ENCODE measurements at places on chromosomes 11 and 22. TPM values are rescaled to one million over a fixed set of nuclear protein-coding genes. Genes with fewer than 3 reads are reported as not detected.

DNA sequence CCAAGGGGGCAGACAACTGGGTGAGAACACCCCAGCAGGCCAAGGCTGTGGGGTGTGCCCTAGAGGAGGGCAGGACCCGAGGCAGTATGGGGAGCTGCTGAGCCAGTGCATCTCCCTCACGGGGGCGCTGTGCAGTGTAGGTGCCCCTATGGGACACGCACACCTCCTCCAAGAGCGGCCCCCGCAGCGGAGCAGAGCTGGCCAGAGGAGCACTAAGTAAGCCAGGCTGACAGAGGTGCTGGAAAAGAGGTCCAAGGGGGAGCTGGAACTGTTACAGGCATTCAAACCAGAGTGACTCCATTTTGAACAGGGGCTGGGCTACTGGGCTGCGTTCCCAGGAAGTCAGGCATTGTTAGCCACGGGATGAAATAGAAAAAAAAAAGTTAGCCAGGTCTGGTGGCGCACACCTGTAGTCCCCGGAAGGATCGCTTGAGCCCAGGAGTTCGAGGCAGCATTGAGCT, 41.8 kb downstream of the TST start:
- DNase-seq, result peak; percentile 81

Gene CDC45
- 1.0 TPM for total RNA-seq

DNA sequence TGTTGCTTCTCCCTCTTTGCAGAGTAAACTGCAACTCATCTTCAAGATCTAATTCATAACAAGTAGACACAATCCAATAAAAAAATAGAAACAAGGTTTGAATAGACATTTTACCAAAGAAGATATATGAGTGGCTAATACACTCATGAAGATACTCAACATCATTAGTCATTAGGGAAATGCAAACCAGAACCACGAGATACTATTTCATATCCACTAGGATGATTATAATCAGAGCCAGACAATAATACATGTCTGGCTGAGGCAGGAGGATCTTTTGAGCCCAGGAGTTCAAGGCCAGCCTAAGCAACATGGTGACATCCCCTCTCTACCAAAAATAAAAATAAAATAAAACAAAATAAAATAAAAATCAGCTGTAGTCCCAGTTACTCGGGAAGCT, 85.0 kb downstream of the ATG16L2 start:
- DNase-seq, result no peak

GRCh38 chr22:46336119-46337078, 885 bp downstream of the TRMU start:
- DNase-seq, result peak; percentile 78

Gene GALNT18
- 60.6 TPM for total RNA-seq

Gene CD3G
- 3.0 TPM for total RNA-seq

- no peak for DNase-seq
Observed at GRCh38 chr11:13339195-13340153, 61.9 kb downstream of the BMAL1 start.

Gene CELSR1
- 3.0 TPM for total RNA-seq

- no peak for DNase-seq
Observed at GRCh38 chr11:63443714-63444113, 47.3 kb downstream of the PLAAT5 start.

GRCh38 chr11:33687733-33688479, 12.7 kb downstream of the C11orf91 start:
- no peak for DNase-seq

DNA sequence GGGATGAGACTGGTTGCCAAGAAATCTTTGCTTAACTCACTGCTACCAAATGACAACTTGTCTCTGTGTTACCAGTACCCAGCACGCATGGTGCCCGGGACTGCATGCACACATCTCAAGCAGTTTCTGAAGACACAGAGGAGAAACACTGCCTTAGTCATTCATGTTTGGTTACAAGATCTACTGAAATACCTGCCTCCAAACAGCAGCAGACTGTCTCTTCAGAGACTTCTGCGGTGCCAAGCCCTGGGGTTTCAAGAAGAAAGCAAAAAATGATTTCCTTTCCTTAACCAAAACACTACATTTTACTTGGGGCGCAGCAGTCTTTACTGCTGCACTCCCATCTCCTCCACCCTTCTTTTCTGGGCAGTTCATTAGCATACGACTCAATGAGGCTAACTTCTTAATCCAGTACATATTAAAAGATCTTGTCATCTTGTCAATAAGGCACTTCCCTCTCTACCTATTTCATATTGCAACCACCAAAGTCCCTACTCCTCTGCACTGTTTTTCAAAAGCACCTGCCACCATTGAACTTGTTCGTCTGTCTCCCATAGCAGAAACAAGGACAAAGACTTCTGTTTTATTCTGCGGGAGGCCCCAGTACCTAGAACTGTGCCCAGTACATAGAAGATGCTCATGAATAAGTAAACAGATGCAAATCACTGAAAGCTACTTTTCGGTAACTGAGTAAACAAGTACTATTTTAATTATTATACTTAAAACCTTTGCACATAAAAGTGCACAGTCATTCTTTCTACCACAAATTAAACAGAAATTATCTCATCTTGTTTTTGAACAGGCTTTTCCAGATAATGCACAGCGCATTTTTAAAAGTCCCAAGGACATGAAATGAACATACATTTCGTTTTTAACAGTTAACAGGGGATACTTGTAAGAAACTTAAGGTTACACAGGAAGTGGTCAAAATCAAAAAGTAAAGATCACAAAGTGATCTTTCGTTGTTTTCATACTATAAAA, 4.0 kb downstream of the NAP1L4 start:
- no peak for DNase-seq

Gene BEST1
- 3.9 TPM for total RNA-seq

DNA sequence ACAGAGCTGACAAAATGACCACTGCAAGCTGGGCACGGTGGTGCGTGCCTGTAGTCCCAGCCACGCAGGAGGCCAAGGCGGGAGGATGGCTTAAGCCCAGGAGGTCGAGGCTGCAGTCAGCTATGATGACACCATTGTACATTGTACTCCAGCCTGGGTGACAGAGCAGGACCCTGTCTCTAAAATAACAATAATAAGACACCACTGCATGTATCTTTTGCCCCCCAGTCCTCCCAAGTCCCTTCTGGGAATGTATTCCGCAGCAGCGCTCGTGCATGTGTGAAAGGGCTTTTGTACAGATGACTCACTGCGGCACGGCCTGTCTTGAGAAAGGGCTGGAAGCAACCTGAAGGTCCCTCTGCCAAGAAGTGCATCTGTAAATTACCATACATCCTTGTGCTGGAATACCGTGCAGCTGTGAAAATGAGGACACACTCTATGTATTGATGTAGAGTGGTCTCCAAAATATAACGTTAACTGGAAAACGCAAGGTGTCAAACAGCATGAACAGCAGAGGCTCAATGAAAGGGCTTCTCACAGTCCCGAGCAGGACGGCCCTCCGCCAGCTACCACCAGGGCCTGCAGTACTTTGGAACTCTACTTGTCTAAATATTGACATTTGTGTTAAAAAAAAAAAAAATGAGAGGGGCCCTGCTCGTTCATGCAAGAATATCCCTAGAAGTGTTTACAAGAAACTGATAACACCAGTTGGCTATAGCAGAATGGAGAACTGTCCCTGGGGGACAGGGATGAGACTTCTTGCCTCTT, 9.0 kb upstream of the CDC42EP2 start:
- DNase-seq, result no peak

GRCh38 chr11:94774345-94774744, 6.2 kb downstream of the AMOTL1 start:
- no peak for DNase-seq

- DNase-seq, result no peak
Observed at GRCh38 chr11:35169112-35169511, 30.1 kb downstream of the CD44 start.

GRCh38 chr11:125348674-125349309, 147.3 kb downstream of the FEZ1 start:
- peak; percentile 88 for DNase-seq

DNA sequence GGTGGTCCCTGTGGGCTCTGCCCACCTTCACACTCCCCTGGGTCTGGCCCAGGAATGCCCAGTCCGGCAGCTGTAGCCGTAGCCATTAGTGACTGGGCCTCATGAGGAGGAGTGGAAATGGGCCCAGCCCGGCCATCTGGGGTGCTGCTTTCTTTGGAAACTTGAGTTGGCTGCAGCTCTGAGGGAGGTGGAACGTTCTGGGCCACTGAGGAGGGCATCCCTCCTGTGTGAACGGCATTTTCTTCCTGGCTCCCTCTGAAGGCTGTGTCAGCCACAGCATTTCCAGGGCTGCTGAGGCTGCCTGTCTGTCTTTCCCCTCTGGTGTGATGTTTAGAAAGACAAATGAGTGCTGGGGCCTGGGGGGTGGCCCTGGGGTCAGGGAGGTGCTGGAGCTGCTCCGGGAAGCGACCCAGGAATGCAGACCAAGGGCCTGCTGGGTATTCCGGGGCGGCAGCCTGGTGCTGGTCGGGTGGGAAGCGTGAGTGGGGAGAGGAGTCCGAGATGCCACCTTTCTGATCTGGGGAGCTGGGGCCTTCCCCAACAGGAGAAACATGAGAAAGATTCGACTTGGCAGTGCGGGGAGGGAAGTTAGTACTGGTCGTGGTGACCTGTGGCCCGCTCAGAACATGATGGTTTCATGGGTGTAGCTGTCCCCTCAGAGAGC, 27.1 kb downstream of the PTDSS2 start:
- DNase-seq, result no peak

DNA sequence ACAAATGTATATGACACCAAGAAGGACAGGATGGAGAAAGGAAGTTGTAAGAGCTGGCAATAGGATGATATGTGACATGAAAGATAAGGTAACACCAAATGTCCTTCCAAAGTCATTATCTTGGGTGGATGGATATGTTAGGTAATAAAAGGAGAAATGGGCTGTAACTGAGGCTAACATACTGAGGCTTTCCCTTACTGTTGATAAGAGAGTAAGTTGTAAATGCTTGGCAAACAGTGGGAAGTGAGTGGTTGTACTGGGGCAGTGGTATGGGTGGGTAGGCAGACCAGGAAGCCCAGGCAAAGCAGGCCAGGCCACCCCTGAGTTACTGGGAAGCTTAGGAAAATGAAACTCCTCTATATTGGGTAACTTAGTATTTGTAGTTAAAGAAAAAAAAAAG, 73.7 kb downstream of the ARHGAP42 start:
- DNase-seq, result no peak

- DNase-seq, result peak; percentile 44
Observed at GRCh38 chr11:126606484-126606883, 251.0 kb downstream of the ST3GAL4 start.

Gene ANO9
- 2.8 TPM for total RNA-seq

- DNase-seq, result no peak
Observed at GRCh38 chr22:27727673-27728451, 73.7 kb downstream of the MN1 start.

DNA sequence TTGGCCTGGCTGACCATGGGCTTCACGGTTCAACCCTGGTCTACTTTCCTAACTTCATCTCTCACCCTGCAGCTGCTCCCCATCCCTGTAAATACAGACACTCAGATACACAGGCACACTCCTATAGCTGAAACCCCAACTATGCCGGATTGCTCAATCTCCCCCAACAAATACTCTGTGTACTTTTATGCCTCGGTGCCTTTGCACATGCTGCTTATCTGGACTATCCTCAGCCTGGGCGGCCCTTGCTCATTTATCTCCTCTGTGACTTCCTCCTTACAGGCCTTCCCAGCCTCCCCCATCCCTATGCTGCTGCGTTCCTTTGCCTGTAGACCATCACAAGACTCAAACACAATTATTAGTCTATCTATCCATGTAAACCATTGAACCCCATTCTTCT, 76.6 kb downstream of the PKNOX2 start:
- DNase-seq, result no peak

- DNase-seq, result no peak
Observed at GRCh38 chr11:125465255-125465654, 30.8 kb downstream of the FEZ1 start.

- DNase-seq, result no peak
Observed at GRCh38 chr22:44004104-44004460, 20.0 kb upstream of the PARVB start.
